ENCODE measurements at places on chromosomes 12 and 14. TPM values are rescaled to one million over a fixed set of nuclear protein-coding genes. Genes with fewer than 3 reads are reported as not detected.

- no peak overlapping the region for H3K4me3 ChIP-seq
- no peak for DNase-seq
- H3K4me1 ChIP-seq = no peaks in the 10 kb centered on the region
- no peaks in the 10 kb centered on the region for H3K27me3 ChIP-seq
Observed at GRCh38 chr12:100258127-100258526, 8.8 kb downstream of the DEPDC4 start.

GRCh38 chr12:562634-563033 is 100.6 kb downstream of the NINJ2 start:
- peaks cover 43% of the 10 kb centered on the region for H3K27me3 ChIP-seq
- no peak for DNase-seq
- no peak overlapping the region for H3K4me3 ChIP-seq
- peaks cover 5% of the 10 kb centered on the region for H3K36me3 ChIP-seq
- H3K27ac ChIP-seq = no peak overlapping the region

DNA sequence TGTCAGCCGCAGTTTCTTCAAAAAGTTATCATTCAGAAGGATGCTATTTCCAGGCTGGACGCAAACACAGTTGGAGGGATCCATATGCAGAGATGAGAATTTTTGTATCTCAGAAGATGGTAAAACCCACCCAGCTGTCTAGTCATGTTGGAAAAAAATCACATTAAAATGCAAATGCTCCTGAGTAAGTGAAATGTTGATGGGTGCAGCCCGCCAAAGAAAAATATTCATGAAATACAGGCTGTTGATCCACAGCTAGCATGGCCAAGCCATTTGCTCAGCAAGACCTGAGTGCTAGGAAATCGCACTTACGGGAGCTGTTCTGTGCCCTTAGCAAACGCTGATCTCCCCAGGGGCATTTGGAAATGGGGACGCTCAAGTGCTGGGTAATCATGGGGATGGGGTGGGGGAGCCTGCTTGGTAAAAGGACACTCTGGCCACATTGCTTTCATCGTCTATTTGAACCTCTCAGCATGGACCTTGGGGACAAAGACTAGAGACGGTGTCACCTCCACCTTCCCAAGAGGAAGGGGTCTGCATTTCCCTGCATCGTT is 25.7 kb downstream of the TUNAR start:
- no peak overlapping the region for H3K4me3 ChIP-seq
- peaks cover 92% of the 10 kb centered on the region for H3K27me3 ChIP-seq
- H3K27ac ChIP-seq = no peak overlapping the region
- no peaks in the 10 kb centered on the region for H3K36me3 ChIP-seq

GRCh38 chr14:102671410-102671809 is 79.0 kb downstream of the RCOR1 start:
- H3K4me3 ChIP-seq = no peak overlapping the region
- no peak for DNase-seq

DNA sequence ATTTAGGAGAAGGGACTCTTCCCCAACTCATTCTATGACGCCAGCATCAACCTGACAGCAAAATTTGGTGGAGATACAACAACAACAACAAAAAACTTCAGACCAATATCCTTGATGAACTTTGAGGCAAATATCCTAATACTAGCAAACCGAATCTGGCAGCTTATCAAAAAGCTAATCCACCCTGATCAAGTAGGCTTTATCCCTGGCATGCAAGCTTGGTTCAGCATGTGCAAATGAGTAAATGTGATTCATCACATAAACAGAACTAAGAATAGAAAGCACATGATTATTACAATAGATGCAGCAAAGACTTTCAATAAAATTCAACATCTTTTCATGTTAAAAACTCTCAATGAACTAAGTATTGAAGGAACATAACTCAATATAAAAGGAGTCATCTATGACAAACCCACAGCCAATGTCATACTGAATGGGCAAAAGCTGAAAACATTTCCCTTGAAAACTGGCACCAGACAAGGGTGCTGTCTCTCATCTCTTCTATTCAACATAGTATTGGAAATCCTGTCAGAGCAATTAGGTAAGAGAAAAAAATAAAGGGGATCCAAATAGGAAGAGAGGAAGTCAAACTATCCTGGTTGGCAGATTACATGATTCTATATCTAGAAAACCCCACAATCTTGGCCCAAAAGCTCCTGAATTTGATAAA is 233.3 kb downstream of the CCDC59 start:
- H3K36me3 ChIP-seq = no peaks in the 10 kb centered on the region
- H3K4me3 ChIP-seq = no peak overlapping the region
- no peaks in the 10 kb centered on the region for H3K27me3 ChIP-seq
- no peak overlapping the region for H3K27ac ChIP-seq
- DNase-seq = no peak

DNA sequence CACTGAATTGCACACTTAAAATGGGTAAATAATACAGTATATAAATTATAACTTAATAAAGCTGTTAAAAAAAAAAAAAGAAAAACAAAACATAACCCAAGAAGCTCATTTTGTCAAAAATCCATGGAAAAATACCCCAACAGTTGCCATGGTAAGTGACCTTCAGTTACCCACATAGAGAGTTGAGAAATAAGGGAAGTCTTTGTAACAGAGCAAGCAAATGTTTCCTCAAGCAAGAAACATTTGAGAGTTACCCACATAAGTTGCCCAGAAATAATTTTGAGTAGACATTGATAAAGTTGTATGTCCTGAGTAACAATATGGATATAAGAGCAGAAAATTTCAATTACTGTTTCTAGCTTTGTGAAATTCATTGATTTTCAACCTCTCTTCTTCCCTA is 227.4 kb downstream of the CCDC59 start:
- no peaks in the 10 kb centered on the region for H3K4me1 ChIP-seq
- H3K4me3 ChIP-seq = no peak overlapping the region
- H3K27ac ChIP-seq = no peak overlapping the region
- no peaks in the 10 kb centered on the region for H3K36me3 ChIP-seq
- no peak for DNase-seq
- no peaks in the 10 kb centered on the region for H3K27me3 ChIP-seq

- peaks cover 12% of the 10 kb centered on the region for H3K4me1 ChIP-seq
- peaks cover 12% of the 10 kb centered on the region for H3K27me3 ChIP-seq
- no peak overlapping the region for H3K27ac ChIP-seq
Observed at GRCh38 chr12:29067430-29067829, 81.6 kb upstream of the FAR2 start.

- DNase-seq = no peak
- H3K27me3 ChIP-seq = no peaks in the 10 kb centered on the region
- H3K4me1 ChIP-seq = peaks cover 39% of the 10 kb centered on the region
- no peak overlapping the region for H3K27ac ChIP-seq
- H3K36me3 ChIP-seq = no peaks in the 10 kb centered on the region
- H3K4me3 ChIP-seq = no peak overlapping the region
Observed at GRCh38 chr12:25725931-25726330, 172.8 kb upstream of the LMNTD1 start.

DNA sequence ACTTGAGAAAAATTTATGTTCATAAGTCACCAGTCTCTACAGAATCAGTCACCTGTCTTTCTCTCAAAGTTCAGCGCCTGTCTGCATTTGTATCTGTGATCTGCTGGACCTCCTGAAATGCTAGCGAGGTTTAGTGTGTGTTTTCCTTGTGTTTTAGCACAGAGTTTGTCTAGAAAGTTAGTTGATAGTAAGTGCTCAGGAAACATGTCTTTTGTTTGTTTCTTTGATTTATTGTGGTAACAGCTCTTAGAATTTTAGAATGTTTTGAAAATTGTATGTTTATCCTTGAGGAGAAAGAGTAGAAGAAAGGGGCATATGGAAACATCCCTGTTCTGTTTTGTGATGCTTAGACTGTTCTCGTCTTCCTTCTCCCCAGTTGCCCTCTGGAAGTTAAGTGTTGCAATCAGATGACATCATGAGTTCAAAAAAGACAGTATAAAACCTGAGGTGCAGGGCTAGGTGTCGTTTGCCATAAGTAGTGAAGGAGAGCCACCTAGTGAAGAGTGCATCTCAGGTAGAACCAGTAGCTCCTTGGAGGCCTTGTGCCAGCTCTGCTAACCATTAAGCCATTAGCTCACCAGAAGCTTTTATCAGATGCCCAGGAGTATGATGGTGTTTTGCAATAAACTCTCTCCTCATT is 44.8 kb downstream of the FBXW8 start:
- peak overlapping the region; percentile 69 for H3K27ac ChIP-seq
- DNase-seq = peak; percentile 72
- no peaks in the 10 kb centered on the region for H3K27me3 ChIP-seq

GRCh38 chr14:66248256-66248655 is 237.9 kb upstream of the CCDC196 start:
- peaks cover 84% of the 10 kb centered on the region for H3K27me3 ChIP-seq
- no peak for DNase-seq
- no peak overlapping the region for H3K4me3 ChIP-seq
- H3K4me1 ChIP-seq = no peaks in the 10 kb centered on the region
- H3K36me3 ChIP-seq = no peaks in the 10 kb centered on the region

- no peak for DNase-seq
- H3K4me1 ChIP-seq = no peaks in the 10 kb centered on the region
- H3K27me3 ChIP-seq = no peaks in the 10 kb centered on the region
- no peaks in the 10 kb centered on the region for H3K36me3 ChIP-seq
Observed at GRCh38 chr12:84643993-84644392, 268.6 kb downstream of the SLC6A15 start.

- DNase-seq = no peak
- H3K27ac ChIP-seq = no peak overlapping the region
- no peaks in the 10 kb centered on the region for H3K4me1 ChIP-seq
- H3K4me3 ChIP-seq = no peak overlapping the region
Observed at GRCh38 chr12:26425587-26426260, 230.4 kb downstream of the SSPN start.

DNA sequence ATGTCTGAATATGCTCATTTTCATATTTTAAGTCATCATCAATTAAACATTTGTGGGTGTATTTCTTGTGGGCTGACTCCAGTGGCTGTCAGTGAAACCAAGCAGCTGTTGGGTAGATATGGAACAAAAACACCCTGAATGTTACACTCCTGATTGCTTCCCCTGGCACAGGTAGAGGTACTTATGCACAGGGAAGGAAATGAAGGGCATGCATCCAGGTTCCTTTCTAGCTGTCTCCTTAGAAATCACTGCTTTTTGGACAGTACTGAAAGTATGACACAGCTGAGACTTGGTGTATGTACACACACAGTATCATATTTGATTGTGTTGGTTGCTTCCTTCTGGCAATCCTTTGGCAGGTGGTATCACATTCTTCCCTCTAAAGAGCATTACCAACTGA is 1006.7 kb downstream of the DIO2 start:
- no peaks in the 10 kb centered on the region for H3K4me1 ChIP-seq
- H3K4me3 ChIP-seq = no peak overlapping the region
- no peak for DNase-seq
- H3K27ac ChIP-seq = no peak overlapping the region

DNA sequence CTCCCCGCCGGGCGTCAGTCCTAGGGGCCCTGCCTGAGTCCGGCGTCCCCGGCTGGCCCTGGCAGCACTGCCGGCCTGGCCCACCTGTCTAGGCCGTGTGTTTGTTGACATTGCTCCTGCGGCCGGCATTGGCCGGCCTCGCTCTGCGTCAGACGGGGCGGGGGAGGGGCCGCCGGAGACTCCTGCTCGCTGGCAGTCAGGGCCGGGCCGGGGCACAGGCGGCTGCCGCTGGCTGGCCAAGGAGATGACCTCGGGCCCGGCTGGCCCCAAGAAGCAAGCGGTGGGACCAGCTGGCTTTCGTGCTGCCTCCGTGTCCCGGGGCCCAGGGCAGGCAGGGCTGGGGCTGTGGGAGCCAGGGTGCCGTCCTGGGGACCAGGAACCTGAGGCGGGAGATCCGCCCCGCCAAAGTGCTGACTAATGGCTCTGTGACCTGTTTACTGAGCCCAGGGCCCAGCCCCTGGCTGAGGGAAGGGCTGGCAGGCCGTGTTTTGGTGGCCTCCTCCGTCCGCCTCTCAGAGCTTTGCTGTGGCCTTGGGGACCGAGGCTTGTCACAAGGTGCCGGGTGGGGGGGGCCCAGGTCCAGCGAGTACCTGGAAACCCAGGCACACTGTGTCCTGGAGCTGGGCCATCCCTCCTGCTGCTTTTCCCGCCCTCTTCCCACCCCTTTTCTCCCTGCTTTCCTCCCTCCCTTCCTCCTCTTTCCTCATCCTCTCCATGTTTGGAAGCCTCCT is 1.8 kb downstream of the ULK1 start:
- H3K27me3 ChIP-seq = no peaks in the 10 kb centered on the region
- H3K27ac ChIP-seq = peak overlapping the region; percentile 76
- H3K36me3 ChIP-seq = peaks cover 35% of the 10 kb centered on the region
- peaks cover 10% of the 10 kb centered on the region for H3K4me1 ChIP-seq

- no peaks in the 10 kb centered on the region for H3K27me3 ChIP-seq
- peak overlapping the region; percentile 5 for H3K27ac ChIP-seq
- H3K4me3 ChIP-seq = no peak overlapping the region
- H3K36me3 ChIP-seq = peaks cover 35% of the 10 kb centered on the region
- no peak for DNase-seq
Observed at GRCh38 chr14:96554315-96554910, 52.2 kb downstream of the PAPOLA start.

DNA sequence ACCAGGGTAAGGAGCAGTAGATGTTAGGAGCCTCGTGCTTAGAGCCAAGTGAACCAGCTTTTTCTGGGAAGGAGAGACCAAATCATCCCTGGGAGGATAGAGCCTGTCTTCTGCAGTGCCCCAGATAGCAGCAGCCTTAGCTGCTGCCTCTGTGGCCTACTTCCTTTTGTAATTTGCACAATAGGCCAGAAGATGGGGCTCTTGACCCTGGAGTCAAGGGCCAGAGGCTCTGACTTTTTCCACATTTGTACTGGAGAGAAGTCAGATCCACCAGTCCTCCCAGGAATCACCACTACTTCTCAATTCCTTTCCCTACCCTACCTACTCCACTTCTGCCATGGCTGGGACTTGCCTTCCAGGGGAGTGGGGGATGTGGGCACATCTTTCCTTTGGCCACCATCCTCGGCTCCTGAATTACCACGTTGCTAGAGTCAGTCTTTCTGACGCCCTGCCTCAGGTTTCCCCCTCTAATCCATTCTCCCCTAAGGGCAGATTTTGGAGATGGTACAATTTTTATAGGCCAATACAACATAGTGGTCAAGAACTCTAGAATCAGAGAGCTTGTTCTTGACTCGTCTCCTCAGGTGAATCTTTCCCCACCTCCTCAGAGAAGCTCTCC is 3.3 kb upstream of the SLC4A8 start:
- H3K27ac ChIP-seq = no peak overlapping the region
- peaks cover 49% of the 10 kb centered on the region for H3K27me3 ChIP-seq

DNA sequence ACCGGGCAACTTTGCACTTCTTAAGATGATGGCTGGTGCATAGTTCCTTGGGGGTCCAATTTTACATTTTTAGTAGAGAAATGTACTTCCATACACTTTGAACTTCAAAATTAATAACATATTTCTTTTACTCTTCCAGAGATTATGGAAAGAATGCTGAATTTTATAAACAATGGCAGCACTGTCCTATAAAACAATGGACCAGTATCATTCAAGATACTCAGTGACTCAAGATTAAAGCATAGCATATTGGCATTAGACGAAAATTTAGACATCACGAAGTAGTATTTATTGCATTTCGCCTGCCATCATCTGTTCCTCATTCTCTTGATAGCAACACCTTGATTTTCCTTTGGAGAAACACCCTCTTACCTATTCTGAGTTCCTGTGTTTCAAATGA is 118.3 kb upstream of the ATF7IP start:
- peak overlapping the region; percentile 39 for H3K27ac ChIP-seq
- no peak overlapping the region for H3K4me3 ChIP-seq
- H3K27me3 ChIP-seq = no peaks in the 10 kb centered on the region
- peaks cover 7% of the 10 kb centered on the region for H3K36me3 ChIP-seq

GRCh38 chr14:95523815-95524448 is 7.5 kb upstream of the SYNE3 start:
- peaks cover 5% of the 10 kb centered on the region for H3K36me3 ChIP-seq
- peak; percentile 41 for DNase-seq
- H3K4me3 ChIP-seq = peak overlapping the region; percentile 42
- H3K27me3 ChIP-seq = no peaks in the 10 kb centered on the region
- H3K27ac ChIP-seq = peak overlapping the region; percentile 72
- peaks cover 48% of the 10 kb centered on the region for H3K4me1 ChIP-seq

ADAMTS20 gene
- total RNA-seq = not detected

NOS1 gene
- total RNA-seq = not detected

LMO3 gene
- total RNA-seq = not detected

Measured in Calu3 (cell line).